ENCODE measurements at places on chromosomes 5 and 9.

DNA sequence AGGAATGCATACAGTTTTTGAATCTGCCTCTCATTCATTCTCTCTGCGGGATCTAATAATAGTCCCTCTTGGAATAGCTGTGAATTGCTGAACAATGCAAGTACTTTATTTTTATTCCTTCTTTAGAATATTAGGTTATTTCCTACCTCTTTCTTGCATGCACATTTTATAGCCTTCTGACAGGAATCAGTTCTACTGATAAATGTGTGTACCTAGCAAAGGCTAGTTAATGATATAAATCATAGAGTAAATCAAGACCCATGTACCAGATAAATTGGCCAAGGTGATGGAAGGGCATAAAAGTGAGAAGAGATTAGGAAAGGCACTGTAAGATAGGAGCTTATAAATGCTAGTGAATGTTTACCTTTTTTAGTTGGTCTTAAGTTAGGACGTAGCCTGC lies 19.2 kb upstream of the UGCG start:
- no peak for DNase-seq

- no peak for DNase-seq
Measured at GRCh38 chr5:3180636-3181035, 415.0 kb upstream of the IRX1 start.

DNA sequence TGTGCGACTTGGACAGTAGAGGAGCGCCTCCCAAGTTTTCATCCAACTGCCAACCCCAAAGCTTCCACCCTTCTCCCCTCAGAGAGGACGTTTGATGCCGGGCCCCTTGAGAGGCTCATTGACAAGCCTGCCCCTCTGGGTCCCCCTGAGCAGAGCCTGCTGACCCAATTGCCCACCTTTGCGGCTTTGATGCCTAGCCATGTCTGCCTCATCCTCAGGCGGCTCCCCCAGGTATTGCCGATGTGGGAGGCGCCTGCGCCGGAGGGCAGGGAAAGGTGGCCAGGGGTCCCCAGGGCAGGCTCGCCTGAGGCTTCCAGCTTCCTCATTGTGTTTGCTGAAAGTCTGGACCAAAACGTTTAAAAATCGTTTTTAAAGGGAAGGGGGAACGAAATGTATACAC lies 1.4 kb downstream of the ODF2 start:
- no peak for DNase-seq

- DNase-seq, result peak; percentile 76
Measured at GRCh38 chr5:132480546-132480892, 10.1 kb downstream of the IRF1 start.

DNA sequence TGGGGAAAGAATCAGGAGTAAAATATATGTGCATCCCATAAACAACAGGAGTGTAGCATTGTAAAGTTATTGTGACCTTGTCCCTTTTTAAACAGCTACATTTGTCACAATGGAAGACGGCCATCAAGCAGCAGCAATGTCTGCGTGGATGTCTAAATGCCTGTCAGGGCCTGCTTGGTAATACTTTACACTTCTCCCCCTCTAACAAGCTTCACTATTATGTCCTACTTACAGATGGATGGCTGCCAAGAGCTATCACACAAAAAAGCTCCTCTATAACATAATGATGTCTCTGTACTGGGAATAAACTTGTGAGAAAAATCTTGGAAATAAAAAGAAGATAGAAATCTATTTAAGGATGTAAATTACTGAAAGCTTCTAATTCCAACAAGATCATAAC lies 213.0 kb downstream of the FBXL17 start:
- DNase-seq, result no peak

DNA sequence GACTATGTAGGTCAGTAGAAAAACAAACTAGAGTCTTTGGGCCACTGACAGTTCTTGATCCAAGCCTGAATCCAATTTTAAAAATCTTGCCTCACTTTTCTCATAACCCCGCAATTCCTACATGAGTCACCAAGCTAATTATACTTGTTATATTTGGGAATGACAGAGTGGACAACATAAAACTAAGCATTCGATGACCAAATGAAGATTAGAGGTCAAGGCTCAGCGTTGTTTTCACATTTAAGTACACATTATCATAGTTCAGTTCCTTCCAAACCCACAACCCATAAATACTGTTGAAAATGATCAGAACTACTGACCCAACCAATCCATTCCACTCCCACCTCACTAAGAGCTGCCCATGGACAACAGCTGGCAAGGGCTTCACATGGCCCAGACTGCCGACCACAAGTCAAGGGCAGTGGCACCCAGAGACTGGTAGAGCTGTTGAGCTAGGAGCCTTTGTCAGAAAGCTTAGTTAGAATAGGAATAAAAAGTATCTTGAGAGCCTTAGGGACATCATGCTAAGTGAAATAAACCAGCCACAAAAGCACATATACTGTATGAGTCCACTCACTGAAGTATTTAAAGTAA lies 64.2 kb downstream of the MYO10 start:
- DNase-seq, result no peak
